ENCODE measurements at places on chromosomes 2 and 18.

- DNase-seq = no peak
Observed at GRCh38 chr2:27647289-27647688, 16.1 kb downstream of the SUPT7L start.

- DNase-seq = no peak
Observed at GRCh38 chr2:209424781-209425470, 1.1 kb downstream of the MAP2 start.

DNA sequence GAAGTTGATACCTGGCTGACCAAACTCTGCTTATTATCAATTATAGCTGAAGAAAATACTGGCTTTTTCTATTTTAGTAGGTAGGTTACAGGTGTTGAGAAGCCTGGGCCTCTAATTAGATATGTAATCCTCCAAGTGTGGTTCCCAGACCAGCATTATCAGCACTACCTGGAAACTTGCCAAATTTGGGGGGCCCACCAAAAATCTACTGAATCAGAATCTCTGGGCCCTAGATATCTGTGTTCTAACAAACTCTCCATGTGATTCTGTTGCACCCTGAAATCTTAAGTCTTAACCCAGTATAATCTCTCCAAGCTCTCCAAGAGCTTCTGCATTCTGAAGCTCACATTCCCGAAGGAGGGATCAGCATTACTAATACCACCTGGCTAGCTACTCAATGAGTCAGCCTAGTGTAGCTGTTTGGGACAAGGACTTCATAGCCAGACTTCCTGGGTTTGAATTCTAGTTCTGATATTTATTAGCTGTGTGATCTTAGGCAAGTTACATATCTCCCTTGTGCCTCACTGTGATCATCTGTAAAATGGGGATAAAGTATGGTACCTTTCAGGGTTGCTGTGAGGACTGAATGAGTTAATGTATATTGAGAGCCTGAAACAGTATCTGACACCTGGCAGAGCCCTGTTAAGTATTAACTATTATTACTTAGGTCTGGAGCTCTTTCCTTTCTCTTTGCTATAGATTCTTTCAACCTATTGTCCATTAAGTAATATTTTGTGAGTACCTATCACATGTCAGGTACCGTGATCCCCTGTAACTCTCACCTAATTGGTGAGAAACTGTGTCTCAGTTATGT lies 94.1 kb upstream of the CD302 start:
- no peak for DNase-seq

DNA sequence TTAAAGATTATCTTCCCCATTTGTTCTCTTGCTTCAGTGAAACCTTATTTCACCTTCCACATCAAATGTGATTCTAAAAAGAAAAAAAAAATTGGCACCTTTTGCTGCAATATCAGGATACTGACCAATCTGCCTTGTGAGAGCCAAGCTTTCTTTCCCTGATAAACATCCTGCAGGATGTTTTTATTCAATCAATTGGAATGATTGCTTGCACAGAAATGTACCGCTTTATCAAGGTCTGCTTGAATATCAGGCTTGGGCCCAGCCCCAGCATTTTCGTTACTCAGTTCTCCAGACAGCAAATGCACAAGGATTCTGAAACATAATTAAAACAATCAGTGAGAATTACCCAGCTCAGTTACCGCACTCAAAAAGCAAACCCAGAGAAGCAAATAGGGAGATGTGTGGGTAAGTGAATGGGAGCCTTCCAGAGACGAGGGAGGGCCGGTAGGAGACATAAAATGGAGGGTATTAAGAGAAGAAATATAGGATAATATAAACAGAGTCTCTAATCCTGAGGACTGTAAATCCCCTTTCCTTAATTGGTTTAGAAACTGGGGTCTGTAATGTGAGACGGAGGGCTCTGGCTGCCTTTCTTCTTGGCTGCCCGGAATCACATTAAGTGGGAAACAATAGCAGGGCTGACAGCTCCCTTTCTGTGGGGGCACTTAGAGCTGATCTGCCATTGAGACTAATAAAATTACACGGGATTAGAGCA lies 291.8 kb downstream of the ICOS start:
- DNase-seq = no peak

GRCh38 chr2:74735009-74735408 lies 81.0 kb downstream of the SEMA4F start:
- no peak for DNase-seq

GRCh38 chr2:56753182-56753581 lies 569.4 kb downstream of the CCDC85A start:
- no peak for DNase-seq

DNA sequence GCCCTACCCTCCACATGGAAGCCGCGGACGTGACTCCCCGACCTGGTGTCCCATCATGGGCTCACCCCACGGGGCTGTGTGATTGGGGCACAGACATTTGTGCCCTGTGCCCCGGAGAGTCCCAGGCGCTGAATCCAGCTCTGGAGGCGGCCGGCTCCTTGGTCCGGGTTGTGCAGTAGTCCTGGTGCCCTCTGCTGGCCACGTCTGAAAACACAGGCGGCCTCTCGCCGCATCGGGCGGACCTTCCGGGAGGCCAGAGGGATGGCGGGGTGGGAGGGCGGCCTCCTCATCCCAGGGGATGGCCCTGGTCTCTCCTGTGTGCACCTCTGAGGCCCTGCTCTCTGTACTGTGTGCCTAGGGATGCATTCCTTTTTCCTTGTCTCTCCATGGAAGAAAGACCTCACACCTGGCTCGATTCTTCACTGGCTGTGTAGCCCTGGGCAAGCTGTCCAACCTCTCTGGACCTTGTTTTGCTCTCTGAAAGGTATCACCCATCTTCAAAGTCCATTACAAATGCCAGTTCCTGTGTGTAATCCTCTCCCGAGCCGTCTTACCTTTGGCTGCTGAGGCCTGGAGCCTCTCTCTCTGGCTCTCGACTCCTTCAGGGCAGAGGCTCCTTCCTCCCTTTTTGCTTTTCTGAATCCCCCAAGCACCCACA lies 27.6 kb downstream of the CELF4 start:
- DNase-seq = peak; percentile 65

DNA sequence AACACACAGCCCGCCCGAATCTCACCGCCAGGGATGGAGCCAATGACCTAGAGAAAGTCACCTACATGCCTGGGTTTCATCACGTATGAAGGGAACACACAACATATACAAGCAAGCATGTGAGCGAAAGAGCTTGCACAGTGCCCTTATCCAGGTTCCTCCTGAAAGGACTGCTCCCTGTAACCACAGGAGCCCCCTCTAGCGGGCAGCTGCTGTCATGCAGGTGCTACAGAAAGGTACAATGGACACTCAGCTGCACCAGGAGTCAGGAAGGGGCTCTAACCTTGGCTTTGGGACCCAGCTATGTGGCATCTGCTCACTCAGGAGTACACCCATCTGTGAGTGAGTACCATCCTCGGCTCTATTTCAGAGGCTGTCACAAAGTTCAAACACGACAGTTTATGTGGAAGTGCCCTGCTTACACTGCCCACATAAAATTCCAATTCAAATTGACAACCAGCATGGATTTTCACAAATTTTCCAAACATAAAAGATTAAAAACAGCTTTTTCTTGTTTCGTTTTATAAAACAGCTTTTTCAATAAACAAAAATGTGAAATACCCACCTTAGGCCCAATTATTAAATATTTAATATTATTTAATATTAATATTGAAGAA lies 3.5 kb downstream of the NDUFA10 start:
- DNase-seq = no peak

- no peak for DNase-seq
Observed at GRCh38 chr2:216799873-216800431, 59.9 kb downstream of the TNP1 start.

DNA sequence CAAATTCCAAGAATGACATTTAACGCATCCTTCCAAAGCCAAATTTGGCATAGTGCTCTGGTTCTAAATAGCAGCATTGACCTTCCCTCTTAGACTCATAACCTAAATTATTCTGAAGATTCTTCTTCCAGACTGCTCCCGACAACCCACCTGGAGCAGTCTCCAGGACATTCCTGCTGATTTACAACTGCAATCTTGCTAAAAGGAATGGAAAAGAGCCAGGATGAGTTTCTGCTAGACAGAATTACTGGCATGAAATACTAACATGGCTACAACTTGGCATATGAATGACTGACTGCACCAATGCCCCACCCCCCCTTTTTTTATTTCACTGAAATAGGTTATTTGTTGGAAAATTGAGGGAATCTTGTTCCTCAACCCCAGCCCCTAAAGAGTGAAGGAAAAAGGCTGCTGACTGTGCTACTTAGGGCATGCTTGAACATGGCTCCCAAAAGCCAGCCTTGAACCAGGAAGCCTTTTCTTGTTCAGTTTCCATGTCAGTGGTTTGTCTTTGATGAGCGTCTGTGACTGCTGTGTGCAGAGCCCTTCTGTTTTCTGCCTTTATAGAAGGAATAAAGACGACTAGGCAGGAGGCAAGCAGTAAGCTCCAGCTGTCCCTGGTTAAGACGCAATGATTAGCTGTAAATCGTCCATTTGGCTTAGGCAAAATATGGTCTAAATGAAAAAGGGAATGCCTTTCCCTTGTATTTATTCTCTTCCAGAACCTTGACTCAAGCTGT lies 47.4 kb upstream of the ITGB6 start:
- no peak for DNase-seq

- no peak for DNase-seq
Observed at GRCh38 chr2:192957425-192957824, 762.7 kb upstream of the TMEFF2 start.

DNA sequence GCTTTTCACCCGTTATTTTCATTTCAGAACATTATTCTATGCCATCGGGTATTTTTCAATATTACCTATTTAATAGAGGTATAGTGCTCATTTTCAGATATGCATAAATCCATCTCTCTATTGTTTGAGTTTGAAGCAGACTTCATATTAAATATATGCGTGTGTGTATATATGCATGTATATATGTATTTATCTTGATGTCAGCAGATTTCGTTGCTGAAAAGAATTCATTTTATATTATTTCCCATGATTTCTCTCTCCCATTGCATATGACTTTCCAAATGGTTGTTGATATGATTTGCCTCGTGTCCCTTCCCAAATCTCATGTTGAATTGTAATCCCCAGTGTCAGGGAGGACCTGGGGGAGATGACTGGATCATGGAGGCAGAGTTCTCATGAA lies 28.6 kb upstream of the COPS8 start:
- no peak for DNase-seq

GRCh38 chr2:26243470-26244308 lies 743 bp downstream of the HADHA start:
- no peak for DNase-seq

DNA sequence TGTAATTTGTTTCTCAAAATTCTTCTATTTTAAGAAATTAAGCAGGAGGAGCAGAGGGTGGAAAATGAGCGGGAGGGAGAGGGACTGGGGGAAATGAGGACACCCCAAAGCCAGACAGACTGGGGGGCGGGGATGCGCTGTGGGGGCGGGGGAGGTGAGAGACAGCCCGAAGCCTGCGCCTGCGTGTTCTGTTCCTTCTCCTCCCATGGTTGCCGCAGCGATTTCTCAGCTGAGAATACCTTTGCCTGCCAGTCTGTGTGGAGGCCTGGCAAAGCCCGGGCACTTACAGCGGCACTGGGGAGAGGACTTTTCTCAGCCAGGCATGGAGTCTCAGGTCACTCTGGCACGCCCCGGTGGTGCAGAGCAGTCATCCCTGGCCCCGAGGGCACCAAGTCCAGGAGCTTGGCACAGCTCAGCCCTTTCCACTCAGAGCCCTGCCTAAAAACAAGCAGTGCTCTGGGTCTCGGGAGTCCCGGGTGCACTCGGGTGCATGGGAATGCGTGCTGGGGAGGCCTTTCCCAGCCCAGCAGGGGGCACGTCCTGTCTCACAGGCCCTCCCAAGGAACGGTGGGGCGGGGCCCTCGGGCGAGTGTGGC lies 289.3 kb upstream of the HS6ST1 start:
- DNase-seq = no peak

GRCh38 chr2:205695460-205695991 lies 13.2 kb downstream of the NRP2 start:
- no peak for DNase-seq

- no peak for DNase-seq
Observed at GRCh38 chr2:34498561-34498960, 899.5 kb upstream of the FAM98A start.

DNA sequence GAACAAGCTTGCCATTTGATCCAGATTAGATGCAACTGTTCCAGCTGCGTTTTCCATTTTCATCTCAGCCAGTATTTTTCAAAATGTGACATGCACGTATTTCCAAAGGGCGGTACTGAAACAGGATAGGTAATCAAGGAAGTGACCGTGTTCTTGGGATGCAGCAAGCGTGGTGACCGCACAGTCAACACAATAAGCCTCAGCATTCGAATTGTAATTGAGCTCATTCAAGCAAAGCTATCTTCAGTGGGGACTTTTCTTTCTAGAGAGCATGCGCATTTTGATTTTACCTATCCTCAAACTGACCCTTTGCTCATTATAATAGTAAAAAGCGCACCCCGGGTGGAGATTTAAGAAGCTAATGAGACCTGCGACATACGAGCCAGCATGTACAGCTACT lies 3.4 kb upstream of the ALPP start:
- DNase-seq = no peak

DNA sequence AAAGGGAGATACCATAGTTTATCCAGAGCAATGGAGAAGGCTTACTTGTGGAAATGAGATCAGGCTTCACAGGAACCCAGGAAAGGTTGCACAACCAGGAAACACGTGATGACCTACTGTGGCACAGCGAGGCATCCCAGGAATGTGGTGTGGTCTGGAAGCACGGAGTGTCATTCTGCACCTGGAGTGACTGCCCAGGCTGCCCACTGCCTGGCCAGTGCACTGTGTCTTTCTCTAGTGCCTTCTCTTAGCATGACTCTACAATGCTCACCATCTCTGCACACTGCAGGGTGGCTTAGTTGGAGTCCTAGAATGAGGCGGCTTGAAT lies 48.9 kb downstream of the CHST9 start:
- DNase-seq = no peak

GRCh38 chr2:28510184-28510583 lies 14.3 kb downstream of the PLB1 start:
- DNase-seq = no peak

- DNase-seq = no peak
Observed at GRCh38 chr18:41268271-41268670, 686.8 kb upstream of the PIK3C3 start.

DNA sequence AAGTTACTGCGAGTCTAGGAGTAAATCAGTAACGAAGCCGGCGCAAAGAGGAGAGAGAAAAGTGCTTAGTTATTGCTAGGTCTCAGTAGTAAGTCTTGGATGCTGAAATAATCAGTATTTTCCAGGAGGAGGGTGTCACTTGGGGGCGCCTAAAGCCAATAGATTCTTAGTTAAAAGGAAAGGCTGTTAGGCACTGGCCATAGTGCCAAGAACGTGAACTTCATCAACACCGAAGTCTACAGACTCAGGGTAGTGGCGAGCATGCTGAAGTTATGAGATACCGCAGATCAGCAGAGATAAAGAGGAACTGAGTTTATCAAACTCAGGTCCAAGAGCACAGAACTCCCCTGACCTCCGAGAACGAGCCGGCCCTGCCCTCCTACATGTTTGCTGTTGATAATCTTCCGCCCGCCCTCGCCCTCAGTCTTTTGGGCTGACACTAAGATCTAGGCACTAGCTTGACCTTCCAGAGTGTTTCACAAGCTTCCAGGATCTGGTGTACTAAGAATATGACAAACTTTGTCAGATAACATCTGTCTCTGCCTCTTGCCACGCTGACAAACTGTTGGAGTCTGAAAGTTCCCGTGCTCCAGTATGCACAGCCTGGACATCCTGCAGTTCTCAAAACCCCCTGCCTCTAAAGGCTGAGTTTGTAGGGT lies 49.2 kb downstream of the CYB5A start:
- no peak for DNase-seq
